ENCODE measurements at places on chromosomes 12 and 14.

GRCh38 chr14:54209511-54210250 lies 187.1 kb upstream of the CDKN3 start:
- no peak for DNase-seq

GRCh38 chr12:117484901-117485300 lies 123.5 kb upstream of the NOS1 start:
- no peak for DNase-seq

GRCh38 chr14:22497671-22498093 lies 91.3 kb downstream of the DAD1 start:
- DNase-seq, result no peak

- no peak for DNase-seq
These were observed 151.0 kb upstream of the KRAS start for GRCh38 chr12:25401547-25402345.

GRCh38 chr14:21026274-21026987 lies 1.6 kb upstream of the NDRG2 start:
- no peak for DNase-seq

DNA sequence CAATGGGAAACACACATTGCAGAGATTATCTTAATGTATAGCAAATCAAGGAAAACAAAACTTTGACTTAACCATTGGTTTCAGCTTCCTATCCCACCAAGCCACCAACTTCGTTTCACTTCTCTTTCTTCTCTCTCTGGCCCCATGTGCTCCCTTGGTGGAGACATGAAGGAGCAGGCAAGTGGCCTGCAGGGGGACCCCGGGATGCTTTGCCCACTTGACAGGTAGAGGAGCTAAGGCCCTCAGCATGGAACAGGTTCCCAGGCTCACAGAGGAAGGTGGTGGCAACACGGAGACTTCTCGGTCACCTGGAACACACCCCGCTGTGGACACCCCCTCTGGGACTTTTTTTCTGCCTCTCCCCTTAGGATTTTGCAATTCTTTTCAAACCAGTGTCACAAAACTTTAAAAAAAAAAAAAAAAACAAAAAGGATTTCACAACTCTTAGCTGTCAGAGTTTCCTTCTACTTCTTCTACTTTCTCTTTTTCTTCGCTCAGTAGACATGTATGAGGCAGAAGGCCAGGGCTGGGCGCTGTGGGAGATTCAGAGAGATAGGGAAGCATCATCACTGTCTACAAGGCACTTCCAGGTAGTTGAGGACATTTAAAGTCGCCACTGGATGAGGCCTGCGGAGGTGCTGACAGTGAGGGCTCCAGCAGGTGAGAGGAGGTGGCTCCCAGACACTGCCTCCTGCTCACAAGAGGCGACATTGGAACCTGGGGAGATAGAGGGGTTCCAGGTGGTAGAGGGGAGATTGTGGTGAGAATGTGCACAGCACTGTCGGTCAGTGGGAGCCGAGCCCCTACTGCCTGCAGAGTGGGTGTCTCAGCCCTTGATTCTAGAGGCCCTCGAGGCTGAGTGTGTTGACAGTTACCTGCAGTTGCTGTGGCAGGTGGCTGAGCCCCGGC lies 119.6 kb downstream of the GCH1 start:
- no peak for DNase-seq

- no peak for DNase-seq
These were observed 107.7 kb downstream of the ESR2 start for GRCh38 chr14:64186231-64187129.

DNA sequence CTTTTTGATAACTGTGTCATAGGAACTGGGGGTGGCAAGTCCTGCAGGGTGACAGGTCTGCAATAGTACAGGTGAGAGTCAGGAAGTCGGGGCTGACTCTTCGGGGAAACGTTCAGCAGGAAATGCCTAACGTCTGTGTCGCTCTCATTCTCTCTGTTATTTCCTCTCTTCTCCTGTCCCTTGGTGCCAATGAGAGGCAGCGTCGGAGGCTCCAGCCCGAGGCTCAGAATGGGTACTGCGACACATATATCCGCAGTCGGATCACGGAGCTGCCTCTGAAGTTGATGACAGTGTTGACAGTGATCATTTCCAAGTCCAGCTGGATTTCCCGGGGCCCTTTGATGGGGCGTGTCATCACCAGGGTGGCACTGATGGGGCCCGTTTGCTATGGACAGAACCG lies 2.7 kb upstream of the TC2N start:
- DNase-seq, result no peak

DNA sequence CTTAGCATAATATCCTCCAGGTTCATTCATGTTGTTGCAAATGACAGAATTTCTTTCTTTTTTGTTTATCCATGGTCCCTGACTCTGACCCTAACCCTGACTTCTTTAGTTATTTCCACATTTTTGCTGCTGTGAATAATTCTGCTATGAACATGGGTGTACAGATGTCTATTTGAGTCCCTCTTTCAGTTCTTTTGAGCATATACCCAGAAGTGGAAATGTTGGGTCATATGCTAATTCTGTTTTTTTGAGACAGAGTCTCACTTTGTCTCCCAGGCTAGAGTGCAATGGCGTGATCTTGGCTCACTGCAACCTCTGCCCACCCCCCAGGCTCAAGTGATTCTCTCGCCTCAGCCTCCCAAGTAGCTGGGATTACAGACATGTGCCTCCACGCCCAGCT lies 33.1 kb downstream of the KNTC1 start:
- no peak for DNase-seq

DNA sequence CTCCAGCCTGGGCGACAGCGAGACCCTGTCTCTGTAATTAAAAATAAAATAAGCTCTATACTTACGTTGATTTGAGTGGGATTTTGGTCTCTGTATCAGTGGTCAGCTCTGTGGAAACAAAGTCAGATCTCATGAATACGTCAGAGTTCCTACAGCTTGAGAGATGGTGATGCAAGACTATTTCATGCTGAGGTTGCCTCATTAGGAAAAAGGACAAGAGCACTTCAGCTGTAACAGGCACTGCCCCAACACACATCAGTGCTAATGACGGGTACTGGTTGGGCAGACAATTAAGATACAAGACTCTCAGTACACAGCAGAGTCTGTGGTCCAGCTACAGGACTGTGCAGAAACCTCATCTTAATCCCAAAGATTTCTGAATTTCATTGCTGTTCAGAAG lies 246.4 kb upstream of the AMIGO2 start:
- DNase-seq, result no peak

DNA sequence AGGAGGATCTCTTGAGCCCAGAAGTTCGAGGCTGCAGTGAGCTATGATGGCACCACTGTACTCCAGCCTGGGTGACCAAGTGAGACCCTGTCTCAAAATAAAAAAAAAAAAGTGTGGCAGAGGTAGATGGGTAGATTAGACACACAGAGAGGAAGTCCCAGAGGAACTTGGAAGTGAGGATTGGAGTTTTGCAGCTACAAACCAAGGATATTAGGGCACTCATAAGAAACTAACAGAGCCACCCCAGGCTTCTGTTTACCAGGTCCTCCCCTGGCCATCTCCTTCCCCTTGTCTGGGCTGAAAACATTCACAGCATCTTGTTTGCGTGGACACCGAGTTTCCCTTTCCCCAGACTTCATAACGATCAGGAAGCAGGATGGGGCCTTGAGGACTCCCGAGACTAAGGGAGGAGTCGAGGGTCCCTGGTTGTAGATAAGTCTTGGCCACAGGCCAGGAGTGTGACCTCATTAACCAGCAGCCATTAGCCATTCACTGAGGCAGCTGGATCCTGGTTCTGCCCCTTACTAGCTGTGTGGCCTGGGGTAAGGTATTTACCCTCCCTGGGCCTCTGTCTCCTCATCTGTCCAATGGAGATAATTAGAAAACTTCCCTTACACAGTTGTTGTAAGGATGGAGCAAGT lies 2.1 kb downstream of the MAP1LC3B2 start:
- DNase-seq, result no peak

GRCh38 chr12:108642269-108642870 lies 8.7 kb upstream of the SELPLG start:
- no peak for DNase-seq

GRCh38 chr12:33116284-33116683 lies 219.7 kb upstream of the PKP2 start:
- no peak for DNase-seq

DNA sequence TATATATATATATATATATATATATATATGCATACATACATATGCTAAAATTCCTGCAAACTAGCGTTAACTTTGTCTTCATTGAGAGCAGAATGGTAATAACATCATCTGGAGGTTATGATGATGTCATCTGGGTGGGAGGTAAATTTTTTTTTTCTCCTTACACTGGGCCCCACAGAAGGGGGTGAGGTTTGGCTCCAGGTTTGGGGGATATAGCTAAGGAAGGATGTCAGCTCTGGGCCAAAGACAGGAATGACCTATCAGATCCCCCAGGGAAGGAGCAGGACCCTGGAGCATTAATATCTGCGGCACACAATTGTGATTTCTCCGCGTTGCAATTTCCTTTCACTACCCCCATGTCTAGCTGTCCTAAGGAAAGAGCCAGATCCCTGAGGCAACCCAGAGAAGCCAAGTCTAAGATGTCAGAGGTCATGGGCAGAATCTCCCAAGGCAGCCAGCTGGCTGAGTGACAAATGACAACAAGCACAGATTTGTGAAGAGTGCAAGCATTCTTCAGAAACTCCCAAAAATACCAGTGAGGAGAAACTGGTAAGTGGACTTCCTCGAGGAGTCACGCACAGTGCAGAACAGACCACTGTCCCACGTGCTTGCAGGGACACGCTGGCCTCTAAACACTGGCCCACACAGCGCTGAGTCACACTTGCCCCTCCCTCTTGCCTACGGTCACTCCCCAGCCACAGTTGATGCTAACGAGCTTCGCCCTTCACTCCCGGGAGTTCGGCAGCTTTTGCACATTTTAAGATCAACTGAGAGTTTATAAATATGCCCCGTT lies 9.9 kb downstream of the UBC start:
- no peak for DNase-seq

GRCh38 chr14:77470224-77470870 lies 12.5 kb downstream of the AHSA1 start:
- DNase-seq, result no peak
